ENCODE measurements at places on chromosomes 7 and 10. TPM values are rescaled to one million over a fixed set of nuclear protein-coding genes. Genes with fewer than 3 reads are reported as not detected.

The CREM gene
- 39.4 TPM for total RNA-seq

The C7orf33 gene
- not detected for total RNA-seq

The DNAH11 gene
- total RNA-seq, result not detected

The POM121C gene
- total RNA-seq, result 23.2 TPM

The DGKI gene
- 3.5 TPM for total RNA-seq

The PTPRZ1 gene
- total RNA-seq, result 0.04 TPM

The FGFR2 gene
- 8.9 TPM for total RNA-seq

The RP9 gene
- 22.2 TPM for total RNA-seq

The RASA4 gene
- total RNA-seq, result 14.2 TPM

The STRIP2 gene
- total RNA-seq, result 3.5 TPM

The FAM53B gene
- 16.1 TPM for total RNA-seq

The AKR1C2 gene
- total RNA-seq, result 0.27 TPM

The PKD2L1 gene
- total RNA-seq, result not detected

The NKX6-2 gene
- total RNA-seq, result not detected

The WNT2 gene
- 0.07 TPM for total RNA-seq

The PLAC9 gene
- not detected for total RNA-seq

The EBLN1 gene
- total RNA-seq, result not detected

The FFAR4 gene
- not detected for total RNA-seq

The DLX5 gene
- total RNA-seq, result not detected

The SFTPA1 gene
- total RNA-seq, result not detected

The LIPF gene
- total RNA-seq, result not detected

The JCAD gene
- total RNA-seq, result 1.7 TPM

The MMS19 gene
- total RNA-seq, result 85.2 TPM

The TCERG1L gene
- 0.75 TPM for total RNA-seq

The PMS2 gene
- total RNA-seq, result 22.6 TPM

The HSPA12A gene
- 13.7 TPM for total RNA-seq

The HMX2 gene
- 0.34 TPM for total RNA-seq

The GFRA1 gene
- 1.7 TPM for total RNA-seq

The NEURL1 gene
- 1.3 TPM for total RNA-seq

The KCNH2 gene
- total RNA-seq, result 4.1 TPM

The GNAT3 gene
- not detected for total RNA-seq

The TCF7L2 gene
- total RNA-seq, result 3.4 TPM

The CALHM1 gene
- not detected for total RNA-seq

The ASB15 gene
- total RNA-seq, result not detected

The TMEM213 gene
- not detected for total RNA-seq

The NUTM2A gene
- 4.9 TPM for total RNA-seq

The ANXA8 gene
- total RNA-seq, result 4.6 TPM

The ADAMTS14 gene
- total RNA-seq, result 1.6 TPM

The MCM7 gene
- 96.9 TPM for total RNA-seq

The DDC gene
- not detected for total RNA-seq

The ZNF488 gene
- 0.29 TPM for total RNA-seq

The HOXA3 gene
- 26.4 TPM for total RNA-seq

The PLEKHA8 gene
- 20.7 TPM for total RNA-seq

The MUC3A gene
- total RNA-seq, result 0.34 TPM

The ARHGAP21 gene
- total RNA-seq, result 73.0 TPM

The SFXN2 gene
- total RNA-seq, result 4.5 TPM

The CH25H gene
- 0.29 TPM for total RNA-seq

The LIPM gene
- not detected for total RNA-seq

The EPO gene
- not detected for total RNA-seq

The SCIN gene
- 14.7 TPM for total RNA-seq

The INSYN2A gene
- total RNA-seq, result under 0.01 TPM

The ZPBP gene
- 0.13 TPM for total RNA-seq
